ENCODE measurements at places on chromosomes 6 and 20.

DNA sequence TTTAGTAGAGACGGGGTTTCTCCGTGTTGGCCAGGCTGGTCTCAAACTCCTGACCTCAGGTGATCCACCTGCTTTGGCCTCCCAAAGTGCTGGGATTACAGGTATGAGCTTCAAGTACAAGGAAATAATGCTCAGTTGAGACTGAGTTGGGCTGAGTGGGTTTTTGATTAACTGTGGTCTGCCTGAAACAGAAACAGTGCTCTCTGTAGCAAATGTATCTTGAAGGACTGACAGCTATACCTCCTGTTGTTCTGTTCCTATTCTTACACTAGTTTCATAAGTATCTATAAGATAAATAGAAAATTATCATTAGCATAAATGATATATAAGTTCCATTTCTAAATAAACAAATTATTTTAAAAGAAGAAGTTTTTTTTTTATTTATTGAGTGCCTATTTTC is 142.8 kb upstream of the PTPRK start:
- no peak for DNase-seq

DNA sequence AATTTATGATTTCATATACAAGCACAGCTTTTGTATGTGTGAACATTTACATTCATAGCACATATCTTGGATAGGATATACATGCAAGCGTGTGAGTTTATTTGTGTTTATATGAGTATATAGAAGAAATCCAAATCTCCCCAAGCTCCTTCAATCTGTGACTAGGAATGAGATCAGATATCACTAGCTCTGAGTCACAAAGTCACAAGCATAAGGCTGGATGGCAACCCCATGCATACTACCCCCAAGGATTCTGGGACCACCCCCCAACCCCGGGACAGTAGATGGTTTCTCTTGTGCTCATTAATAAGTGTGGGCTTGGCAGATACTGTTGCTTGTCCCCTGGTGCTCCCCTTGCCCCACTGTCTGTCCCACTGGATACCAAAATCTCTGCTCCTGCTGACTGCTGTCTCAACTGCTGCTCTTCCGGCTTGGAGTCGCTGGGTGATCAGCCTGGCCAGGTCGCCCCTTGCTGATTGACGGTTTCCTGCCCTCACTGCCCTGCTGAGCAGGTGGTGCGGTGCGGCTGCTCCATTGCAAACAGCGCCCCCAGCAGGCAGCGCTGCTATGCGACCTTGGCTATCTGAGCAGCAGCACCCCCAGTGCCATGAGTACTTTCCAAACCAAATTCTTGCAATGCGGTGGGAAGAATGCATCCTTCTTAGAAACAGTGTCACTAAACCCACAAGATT is 279.4 kb downstream of the CD83 start:
- no peak for DNase-seq

- DNase-seq, result no peak
Measured at GRCh38 chr20:52924411-52925271, 47.5 kb upstream of the TSHZ2 start.

GRCh38 chr6:10425176-10425974 is 10.5 kb upstream of the TFAP2A start:
- no peak for DNase-seq

DNA sequence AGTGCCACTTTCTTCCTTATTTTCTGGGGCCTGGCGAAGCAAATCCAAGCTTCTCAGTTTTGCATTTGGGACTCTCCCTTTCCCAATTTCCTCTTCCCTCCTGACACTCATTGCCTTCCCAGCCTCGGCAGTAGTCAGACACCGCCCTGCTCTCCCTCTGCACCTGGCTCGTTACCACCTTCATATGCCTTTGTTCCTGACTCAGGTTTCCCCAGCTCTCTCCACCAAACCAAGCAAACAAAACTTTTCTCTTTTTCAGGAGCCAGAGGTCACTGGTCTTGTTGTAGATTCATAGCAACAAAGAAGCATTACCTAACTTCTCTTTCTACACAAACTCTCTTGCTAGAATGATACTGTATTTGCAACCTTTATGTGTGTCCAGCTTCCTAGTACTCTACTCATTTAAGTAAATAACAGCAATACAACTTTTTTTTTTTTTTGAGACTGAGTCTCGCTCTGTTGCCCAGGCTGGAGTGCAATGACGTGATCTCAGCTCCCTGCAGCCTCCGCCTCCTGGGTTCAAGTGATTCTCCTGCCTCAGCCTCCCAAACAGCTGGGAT is 9.0 kb upstream of the ZC3H12D start:
- no peak for DNase-seq

DNA sequence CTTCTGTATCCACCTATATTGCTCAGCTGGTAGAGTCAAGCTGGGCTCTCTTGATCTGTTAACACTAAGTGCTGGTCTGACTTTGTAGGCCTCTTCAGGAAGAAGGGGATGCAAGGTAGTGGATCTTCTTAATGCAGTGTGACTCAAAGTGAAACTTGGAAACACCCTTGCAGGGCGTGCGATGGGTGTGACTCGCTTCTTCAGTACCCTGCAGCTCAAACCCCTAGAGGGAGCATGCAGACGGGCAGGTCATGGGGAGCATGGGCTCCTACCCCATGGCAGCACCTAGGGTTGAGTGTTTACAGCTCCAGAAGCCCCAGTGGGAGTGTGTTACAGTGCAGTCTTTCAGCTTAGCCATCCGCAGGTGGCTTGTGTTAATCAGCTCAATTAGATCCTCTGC is 757 bp upstream of the SAMD3 start:
- peak; percentile 27 for DNase-seq

- no peak for DNase-seq
Measured at GRCh38 chr6:107632381-107633136, 142.6 kb downstream of the SOBP start.

GRCh38 chr6:145374570-145374969 is 360.8 kb downstream of the EPM2A start:
- DNase-seq, result no peak

DNA sequence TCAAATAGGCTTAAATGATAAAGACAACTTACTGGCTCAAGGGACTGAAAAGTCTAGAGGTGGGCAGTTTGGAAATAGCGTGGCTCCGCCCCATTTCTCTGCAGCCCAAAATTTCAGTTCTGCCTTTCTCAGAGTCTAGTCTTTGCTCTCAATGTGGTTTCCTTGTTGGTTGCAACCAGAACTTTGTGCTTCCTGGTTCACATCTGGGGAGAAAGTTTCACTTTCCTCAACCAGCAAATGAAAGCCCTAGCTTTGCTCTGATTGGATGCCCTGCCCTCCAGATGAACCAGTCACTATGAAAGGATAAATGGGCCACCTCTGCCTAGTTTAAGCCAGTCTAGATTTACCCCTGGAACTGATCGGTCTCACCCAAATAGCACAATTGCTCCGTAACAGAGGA is 14.9 kb downstream of the SYCP2L start:
- DNase-seq, result no peak

GRCh38 chr20:34996243-34997028 is 40.8 kb downstream of the MYH7B start:
- DNase-seq, result no peak

All from stimulated activated CD8-positive, alpha-beta memory T cell treated with anti-CD3 and anti-CD28 coated beads, Interleukin-7, amount 100 ng/mL, for 24 hours (primary cell).